ENCODE measurements at places on chromosomes 2 and 18. TPM values are rescaled to one million over a fixed set of nuclear protein-coding genes. Genes with fewer than 3 reads are reported as not detected.
A peak's percentile ranks its signal among the peaks of the same experiment; 100 is the strongest.

DNA sequence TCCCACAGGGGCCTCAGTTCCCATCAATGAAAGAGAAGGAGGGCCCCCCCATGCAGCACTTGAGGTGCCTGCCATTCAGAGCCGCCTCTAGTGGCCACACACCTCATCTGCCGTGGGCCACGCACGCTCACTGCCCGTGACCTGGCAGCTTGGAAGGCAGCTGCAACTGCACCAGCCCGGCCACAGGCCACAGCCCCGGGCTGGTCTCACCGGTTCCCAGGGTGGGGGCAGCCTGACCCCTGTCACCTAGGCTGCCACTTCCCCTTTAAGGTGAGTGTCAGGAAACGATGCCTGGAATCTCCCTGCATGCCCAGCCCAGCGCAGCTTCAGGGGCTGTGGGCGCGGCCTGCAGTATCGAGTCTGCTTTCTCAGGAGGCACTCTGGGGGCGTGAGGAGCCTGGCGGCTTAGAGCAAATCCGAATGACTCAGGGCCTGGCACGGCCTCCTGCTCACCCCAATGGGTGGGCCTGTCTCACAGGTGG, 2.6 kb downstream of the MAB21L4 start:
- H3K27me3 ChIP-seq = peaks cover 12% of the 10 kb centered on the region
- H3K4me3 ChIP-seq = no peak overlapping the region

DNA sequence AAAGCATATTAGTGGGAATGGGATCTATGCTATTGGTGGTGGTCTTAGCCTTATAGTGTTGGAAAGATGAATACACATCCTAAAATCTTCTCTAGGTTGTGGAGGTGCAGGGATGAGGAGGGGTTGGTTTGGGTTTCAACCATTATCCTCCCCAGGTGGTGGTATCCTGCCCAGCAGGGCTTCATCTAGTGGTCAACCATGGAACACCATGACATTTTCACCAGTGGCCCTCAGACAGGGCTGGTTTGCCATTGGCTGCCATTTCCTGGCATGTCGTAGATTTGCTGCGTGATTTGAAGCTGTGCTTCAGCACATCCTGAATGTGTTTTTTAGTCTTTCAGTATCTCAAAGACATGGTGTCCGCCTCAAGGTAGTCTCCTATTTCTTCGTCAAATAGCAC, 391.2 kb upstream of the HNRNPA3 start:
- peaks cover 7% of the 10 kb centered on the region for H3K27me3 ChIP-seq
- no peak overlapping the region for H3K27ac ChIP-seq
- no peaks in the 10 kb centered on the region for H3K4me1 ChIP-seq
- no peak for DNase-seq
- no peaks in the 10 kb centered on the region for H3K36me3 ChIP-seq
- H3K4me3 ChIP-seq = no peak overlapping the region

DNA sequence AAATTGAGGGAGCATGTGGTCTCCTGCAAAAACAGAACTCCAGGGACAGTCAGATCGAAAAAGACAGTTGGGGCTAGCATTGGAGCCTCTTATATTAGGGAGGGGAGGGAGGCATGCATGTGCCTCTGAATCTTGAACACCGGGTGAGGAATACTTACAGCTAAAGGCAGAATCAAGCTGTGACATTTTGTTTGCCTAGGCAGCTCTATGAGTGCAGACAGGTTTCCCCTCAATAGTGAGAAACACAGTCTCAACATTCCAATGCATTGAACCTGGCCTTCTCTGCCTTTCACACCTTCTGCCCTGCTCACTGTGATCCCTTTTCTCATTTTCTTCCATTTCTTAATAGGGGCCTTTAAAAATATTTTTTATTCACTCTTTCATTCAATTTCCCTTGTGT, 140.4 kb downstream of the THSD7B start:
- no peak for DNase-seq
- no peaks in the 10 kb centered on the region for H3K4me1 ChIP-seq
- H3K27ac ChIP-seq = no peak overlapping the region
- no peaks in the 10 kb centered on the region for H3K27me3 ChIP-seq
- no peaks in the 10 kb centered on the region for H3K36me3 ChIP-seq
- no peak overlapping the region for H3K4me3 ChIP-seq

DNA sequence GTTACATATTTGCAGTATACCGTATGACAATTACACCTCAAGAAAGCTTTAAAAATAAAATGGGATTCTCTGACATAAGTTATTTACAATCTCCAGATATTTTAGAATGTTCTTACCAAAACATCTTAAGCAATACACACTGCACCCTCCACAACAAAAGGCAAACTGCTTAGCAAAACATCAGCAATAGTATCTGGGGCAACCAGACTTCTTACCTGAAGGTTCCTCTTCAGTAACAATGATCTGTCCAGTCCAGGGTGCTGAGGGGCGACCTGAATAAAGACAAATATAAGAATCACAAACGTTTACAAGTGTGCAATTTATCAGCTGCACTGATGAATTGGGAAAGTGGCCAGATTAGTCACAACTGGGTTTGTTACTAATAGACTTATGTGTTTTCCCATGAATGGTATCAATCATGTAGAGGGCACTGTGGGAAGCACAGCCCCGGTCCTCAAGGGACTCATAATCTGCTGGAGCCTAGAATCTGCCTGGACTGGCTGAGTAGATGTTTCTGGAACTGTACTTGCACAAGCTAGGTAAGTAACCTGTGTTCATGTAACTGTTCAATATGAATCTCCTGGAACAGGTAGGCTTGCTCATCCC, 70.7 kb downstream of the MYOM1 start:
- no peaks in the 10 kb centered on the region for H3K27me3 ChIP-seq
- H3K27ac ChIP-seq = no peak overlapping the region
- H3K4me1 ChIP-seq = peaks cover 4% of the 10 kb centered on the region
- no peak overlapping the region for H3K4me3 ChIP-seq
- no peak for DNase-seq

- H3K4me3 ChIP-seq = peak overlapping the region; percentile 26
- H3K27ac ChIP-seq = peak overlapping the region; percentile 8
- peaks cover 36% of the 10 kb centered on the region for H3K36me3 ChIP-seq
- DNase-seq = no peak
- H3K4me1 ChIP-seq = peaks cover 14% of the 10 kb centered on the region
- no peaks in the 10 kb centered on the region for H3K27me3 ChIP-seq
Observed at GRCh38 chr18:10559553-10560451, 34.0 kb downstream of the NAPG start.

- no peaks in the 10 kb centered on the region for H3K27me3 ChIP-seq
- no peak overlapping the region for H3K4me3 ChIP-seq
Observed at GRCh38 chr18:80204142-80204541, 43.2 kb downstream of the PARD6G start.

DNA sequence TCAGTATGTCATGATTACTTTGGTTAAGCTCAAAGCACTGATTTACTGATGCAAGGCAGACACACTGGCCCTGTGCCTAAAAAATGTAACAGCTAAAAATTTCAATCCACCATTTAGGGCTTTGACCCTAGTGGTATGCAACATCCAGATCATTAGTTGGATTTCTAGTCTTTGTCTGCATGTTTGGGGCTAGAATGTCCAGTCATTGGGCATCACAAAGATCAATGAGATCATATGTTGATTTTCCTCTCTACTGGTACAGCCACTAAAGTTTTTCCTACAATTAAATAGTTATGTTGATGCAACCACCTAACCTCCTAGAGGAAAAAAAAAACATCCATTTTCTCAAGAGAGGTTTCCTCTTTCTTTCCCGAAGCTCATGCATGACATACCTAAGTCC, 53.4 kb upstream of the REV1 start:
- H3K27ac ChIP-seq = no peak overlapping the region
- H3K36me3 ChIP-seq = no peaks in the 10 kb centered on the region
- no peaks in the 10 kb centered on the region for H3K4me1 ChIP-seq
- no peak for DNase-seq

DNA sequence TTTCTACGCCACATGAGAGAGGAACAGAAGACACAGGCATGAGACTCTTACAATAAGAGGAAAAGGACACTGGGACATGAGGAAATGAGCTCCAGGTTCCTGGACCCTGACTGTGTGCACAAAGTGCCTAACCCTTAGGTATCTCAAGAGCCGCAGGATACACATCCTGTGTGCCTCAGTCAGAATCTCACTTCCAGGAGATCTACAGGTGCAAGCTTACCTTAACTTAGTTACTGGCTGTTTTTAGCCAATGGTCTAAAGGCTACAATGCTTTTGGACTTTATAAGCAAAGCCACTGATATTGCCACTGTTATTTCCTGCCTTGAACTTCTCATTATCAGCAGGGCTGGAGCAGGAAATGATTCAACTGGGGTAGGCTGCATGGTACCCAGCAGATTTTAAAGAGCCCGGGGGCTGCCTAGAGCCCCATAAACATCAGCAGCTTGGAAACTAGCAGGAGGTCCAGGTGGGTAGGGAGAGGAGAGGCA, 254.4 kb downstream of the ZNF521 start:
- H3K4me3 ChIP-seq = no peak overlapping the region
- H3K27me3 ChIP-seq = no peaks in the 10 kb centered on the region
- H3K27ac ChIP-seq = no peak overlapping the region
- H3K4me1 ChIP-seq = no peaks in the 10 kb centered on the region
- no peaks in the 10 kb centered on the region for H3K36me3 ChIP-seq

DNA sequence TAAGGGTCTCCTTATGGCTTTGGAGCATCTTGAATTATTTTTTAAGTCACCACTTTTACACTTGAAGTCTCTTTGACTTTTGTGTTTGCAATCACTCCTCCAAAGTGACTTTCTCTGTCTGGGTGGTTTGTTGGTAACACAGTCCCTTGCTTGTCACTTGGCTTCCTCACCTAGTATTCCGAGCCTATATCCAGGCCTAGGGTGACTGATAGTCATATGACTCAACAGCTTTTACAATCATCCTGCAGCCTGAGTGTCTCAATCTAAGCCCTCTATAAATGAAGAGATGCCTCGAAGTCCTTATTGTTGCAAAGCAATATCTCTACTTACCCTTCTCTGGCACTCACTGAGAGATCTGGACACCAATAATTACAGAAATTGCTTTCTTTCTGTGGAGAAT, 53.9 kb upstream of the SETBP1 start:
- H3K4me1 ChIP-seq = no peaks in the 10 kb centered on the region
- no peaks in the 10 kb centered on the region for H3K36me3 ChIP-seq
- H3K27ac ChIP-seq = no peak overlapping the region
- no peak overlapping the region for H3K4me3 ChIP-seq
- no peak for DNase-seq
- H3K27me3 ChIP-seq = no peaks in the 10 kb centered on the region

DNA sequence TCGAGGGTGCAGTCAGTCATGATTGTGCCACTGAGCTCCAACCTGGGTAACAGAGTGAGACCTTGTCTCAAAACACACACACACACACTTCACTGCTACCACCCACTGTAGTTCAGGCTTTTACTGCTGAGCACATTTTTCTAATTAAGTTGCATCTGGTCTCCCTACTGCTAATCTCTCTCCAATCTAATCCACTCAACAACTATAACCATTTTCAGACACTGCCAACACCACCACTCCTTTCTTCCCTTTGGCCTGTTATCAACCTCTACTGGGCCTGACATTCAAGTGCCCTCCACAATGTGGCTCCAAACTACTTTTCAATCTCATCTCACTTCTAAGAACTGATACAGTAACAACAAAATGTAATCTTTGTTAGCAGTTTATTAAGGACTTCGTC, 44.8 kb downstream of the RMP24 start:
- H3K36me3 ChIP-seq = no peaks in the 10 kb centered on the region
- H3K27me3 ChIP-seq = no peaks in the 10 kb centered on the region
- no peak for DNase-seq
- peaks cover 6% of the 10 kb centered on the region for H3K4me1 ChIP-seq
- no peak overlapping the region for H3K27ac ChIP-seq
- no peak overlapping the region for H3K4me3 ChIP-seq

DNA sequence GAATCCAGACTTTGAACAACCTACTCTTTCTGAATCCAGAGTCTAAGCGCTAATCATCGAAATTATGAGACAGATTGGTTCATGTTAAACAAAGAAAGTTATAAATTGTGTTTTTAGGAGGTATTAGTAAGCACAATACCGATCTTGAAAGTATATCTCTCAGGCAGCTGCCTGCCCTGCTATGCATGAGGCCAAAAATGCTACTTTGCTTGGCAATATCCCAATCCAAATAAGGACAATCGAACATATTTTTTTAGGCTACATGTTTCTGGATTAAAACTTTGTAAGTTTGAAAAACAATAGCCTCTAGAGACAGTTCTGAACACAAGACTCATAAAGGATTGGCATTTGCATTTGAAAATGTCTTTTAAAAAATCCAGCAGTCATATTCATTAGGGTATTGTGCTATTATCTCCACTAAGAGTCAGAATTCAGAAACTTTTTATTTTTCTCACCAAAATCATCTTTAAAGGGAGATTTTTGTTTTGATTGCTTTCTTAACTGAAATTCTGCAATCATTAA, 167.1 kb downstream of the PDE1A start:
- no peak overlapping the region for H3K4me3 ChIP-seq
- H3K27me3 ChIP-seq = no peaks in the 10 kb centered on the region
- no peaks in the 10 kb centered on the region for H3K36me3 ChIP-seq
- no peak overlapping the region for H3K27ac ChIP-seq
- no peak for DNase-seq

DNA sequence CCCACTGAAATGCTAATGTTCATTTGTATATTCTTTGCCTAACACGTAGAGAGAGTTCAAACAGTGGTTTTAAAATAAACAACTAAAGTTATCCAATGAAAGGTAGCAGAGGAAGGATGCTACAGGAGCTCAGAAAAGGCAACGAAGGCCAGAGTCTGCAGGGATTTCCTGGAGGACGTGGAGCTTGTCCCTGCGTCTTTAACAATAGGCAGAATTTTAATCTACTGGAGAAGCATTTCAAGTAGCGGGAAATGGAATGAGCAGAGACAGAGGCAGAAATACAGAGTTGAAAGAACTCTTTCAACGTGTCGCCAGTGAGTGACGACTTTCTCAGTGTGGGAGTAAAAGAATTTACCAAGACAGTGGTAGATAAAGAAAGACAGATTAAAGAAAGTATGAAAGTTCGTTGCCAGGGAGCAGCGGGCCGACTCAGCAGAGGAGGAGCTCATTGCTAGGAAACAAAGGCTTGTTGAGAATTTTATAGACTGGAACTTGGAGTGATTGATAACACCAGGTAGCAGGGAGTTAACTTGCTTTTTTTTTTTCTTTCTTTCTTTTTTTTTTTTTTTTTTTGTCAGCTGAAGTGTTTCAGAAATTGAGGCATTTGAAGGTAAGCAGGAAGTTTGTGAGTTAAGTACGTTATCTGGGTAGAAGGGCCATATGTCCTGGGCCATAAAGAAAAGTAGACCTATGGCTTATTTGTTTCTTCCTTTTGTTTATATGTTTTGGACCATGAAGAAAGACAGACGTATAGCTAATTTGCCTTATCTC, 625 bp upstream of the NBAS start:
- peaks cover 39% of the 10 kb centered on the region for H3K4me1 ChIP-seq
- peak; percentile 73 for DNase-seq
- peak overlapping the region; percentile 93 for H3K4me3 ChIP-seq
- no peaks in the 10 kb centered on the region for H3K27me3 ChIP-seq
- peak overlapping the region; percentile 87 for H3K27ac ChIP-seq
- no peaks in the 10 kb centered on the region for H3K36me3 ChIP-seq

The DAW1 gene
- total RNA-seq = not detected

The SMYD1 gene
- 15.4 TPM for total RNA-seq

The ECEL1 gene
- total RNA-seq = not detected

The CRYBA2 gene
- 2.8 TPM for total RNA-seq
